ENCODE measurements at places on chromosomes 1 and 21.

DNA sequence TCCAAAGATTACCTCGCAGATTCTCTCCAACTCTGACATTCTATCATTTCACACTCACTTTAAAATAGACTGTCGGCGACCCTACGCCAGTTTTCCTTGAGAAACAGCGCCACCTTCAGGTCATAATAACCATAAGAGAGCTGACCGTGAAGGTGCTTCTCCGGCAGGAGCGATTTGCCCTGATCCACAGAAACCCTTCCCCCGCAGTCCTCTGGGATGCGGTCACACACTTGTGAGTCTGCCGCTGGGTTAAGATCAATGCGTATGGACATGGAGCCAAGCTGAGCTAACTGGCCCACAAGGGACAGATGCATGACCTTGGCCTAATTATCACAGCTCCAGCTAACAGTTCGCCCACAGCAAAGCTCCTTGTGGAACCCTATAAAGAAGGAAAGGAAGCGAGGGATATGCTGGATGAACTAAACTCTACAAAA is 32.8 kb upstream of the IFNAR2 start:
- DNase-seq: no peak

DNA sequence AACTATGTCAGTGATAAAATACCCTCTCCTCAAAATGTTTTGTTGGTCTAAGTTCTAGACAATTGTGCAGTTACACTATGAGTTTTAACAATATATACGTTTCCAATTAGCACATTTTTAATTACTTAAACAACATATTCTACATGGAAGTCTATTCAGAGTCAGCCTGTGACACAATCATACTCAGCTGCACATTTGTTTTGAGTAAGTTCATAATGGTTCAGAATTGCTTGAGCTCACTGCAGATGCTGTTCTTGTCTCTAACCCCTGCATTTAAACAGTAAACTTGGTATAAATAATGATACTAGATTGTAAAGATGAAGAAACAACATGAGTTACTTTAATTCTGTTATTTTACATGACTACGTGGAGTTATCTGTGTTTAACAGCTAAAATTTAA is 30.6 kb downstream of the CDKN2C start:
- DNase-seq: no peak

DNA sequence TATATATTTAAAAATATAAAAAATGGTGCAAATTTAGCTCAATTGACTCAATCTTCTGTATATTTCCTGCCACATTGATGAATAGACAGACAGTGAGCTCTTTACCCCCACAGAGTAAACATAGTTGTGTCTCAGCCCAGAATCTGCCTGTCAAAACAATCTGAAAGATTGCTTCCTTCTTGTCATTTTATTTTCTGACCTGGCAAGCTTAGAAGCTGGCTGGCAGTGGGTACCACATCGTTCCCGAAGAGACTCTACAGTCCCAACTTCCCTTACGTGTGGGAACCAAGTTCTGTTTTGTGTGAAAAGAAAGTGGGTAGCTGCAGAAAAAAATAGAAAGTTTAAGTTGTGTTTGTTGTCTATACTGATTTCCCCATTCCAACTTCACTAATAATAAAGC is 629.3 kb upstream of the NEGR1 start:
- no peak for DNase-seq

GRCh38 chr1:218376722-218377121 is 31.6 kb downstream of the TGFB2 start:
- no peak for DNase-seq

DNA sequence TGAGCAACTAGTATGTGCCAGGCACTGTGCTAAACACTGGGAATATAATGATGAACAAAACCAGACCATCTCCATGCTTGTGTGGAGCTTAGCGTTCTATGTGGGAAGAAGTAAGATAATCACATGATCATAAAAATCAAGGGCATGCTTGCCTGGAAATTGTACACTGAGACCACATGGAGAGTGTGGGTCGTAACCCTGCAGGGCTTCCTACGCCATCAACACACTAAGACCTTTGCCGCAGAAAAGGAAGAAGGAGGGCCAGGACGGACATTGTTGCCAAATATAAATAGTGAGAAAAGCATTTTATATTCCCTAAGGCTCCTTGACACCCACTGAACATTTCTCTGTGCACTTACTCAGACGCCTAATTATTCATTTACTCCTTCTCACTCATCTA is 388.1 kb upstream of the VAMP3 start:
- no peak for DNase-seq

- no peak for DNase-seq
These were observed 34.5 kb downstream of the UCK2 start for GRCh38 chr1:165861911-165862310.

DNA sequence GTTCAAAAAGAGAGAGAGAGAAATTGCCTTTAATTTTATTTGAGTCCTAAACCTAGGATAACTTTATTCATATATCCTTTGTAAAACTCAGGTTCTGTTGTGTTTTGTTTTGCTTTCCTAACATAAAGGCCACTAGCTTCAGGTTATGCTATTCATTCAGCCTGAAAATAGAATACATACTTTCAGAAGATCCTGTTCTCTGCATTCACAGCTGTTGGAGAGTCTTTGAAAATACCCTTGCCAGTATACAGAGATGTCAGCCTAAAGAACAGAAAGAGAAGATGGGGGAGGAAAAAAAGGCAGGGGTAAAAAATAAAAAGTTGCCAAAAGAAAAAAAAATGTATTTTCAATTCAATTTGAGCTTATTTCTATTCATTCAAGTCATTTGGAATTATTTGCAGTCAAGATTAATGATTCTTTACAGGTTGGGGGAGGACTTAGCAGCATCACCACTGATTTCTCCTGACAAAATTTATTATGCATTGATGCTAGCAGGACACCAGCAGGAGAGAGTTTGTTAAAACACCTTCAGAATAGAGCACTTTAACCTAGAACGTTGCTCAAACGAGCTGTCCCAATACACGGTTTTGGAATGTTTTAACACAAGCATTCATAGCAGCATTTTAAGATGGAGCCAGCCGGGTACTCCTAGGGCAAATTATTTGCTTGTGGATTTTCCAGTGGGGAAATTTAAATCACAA is 318.5 kb downstream of the NTNG1 start:
- DNase-seq: no peak

- no peak for DNase-seq
These were observed 76.7 kb downstream of the NFASC start for GRCh38 chr1:204947338-204947737.

- no peak for DNase-seq
These were observed 12.0 kb downstream of the OR2M4 start for GRCh38 chr1:248243204-248243603.

GRCh38 chr1:202540448-202540847 is 169.8 kb downstream of the SYT2 start:
- no peak for DNase-seq

DNA sequence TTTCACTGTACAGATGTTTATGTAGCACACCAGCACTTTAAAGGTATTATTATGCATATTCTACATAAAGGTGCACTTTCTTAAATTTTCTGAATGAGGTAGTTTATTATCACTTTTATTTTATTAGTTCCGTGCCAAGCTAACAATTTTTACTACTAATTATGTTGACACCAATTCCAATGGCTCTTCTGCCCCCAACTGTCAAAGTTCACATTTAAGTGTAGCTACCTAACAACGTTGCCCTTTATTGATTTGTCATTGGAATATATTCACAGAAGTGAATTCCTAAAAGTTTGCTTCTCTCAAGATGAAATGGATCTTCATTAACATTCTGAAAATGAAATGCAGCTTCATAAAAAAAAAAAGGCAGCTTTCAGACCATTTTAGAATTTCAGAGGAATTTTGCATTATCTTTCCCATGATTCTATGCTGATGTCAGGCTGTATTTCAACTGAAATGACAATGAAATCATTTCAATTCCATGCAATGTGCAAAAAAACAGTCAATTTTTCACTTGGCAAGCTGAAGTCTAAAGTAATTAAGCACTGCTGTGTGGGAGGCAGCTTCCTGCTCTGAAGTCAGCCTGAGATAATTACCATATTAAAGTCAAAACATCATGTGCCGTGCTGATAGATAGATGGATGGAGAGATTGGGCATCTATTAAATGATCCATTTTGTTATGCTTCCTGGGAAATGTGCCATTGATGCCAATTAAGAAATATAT is 229.2 kb downstream of the TTLL7 start:
- no peak for DNase-seq

- no peak for DNase-seq
These were observed 14.0 kb downstream of the ATP5PO start for GRCh38 chr21:33901412-33902288.

GRCh38 chr21:14569026-14569621 is 23.0 kb upstream of the SAMSN1 start:
- DNase-seq: no peak

GRCh38 chr1:225767634-225768540 is 9.7 kb upstream of the SRP9 start:
- DNase-seq: no peak

DNA sequence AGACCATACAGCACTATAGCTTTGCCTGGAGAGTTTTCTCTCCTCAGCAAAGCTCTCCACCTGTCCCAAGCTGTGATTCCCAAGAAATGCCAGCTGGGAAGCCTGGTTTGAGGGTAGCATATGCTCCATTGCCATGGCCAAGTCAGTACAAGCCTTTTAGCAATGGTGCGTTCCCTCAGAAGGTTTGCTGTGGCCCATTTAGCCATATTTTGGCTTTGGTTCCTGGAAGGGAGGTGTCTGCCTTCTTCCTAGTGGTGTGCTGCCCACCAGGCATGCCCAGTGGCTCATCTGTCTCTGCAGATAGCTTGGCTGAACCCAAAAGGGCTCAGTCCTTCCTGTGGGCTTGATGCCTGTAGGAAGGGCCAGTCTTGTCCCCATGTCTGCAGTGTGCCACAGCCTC is 32.4 kb downstream of the GALNT2 start:
- no peak for DNase-seq
